GM23248 (cell line): ENCODE measurements at places on chromosomes 7 and 10. TPM values are rescaled to one million over a fixed set of nuclear protein-coding genes. Genes with fewer than 3 reads are reported as not detected.

DNA sequence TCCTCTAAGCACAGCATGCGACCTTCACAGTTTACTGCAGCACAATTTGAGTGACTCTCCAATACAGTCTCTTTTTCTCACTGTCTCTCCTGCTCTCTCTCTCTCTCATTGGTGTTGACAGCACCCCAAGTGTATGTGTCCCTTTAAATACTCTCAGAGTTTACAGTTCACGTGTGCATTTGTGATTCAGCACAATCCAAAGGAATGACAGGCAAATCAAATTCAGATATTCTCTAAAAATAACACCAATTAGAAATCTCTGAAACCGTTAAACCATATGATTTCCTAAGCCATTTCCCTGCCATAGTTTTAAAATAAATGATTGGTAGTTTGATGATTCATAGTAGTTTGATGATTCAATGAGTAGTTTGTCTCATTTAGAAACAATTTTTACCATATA, 104.0 kb upstream of the GAD2 start:
- peak; percentile 23 for DNase-seq
- no peak overlapping the region for H3K4me3 ChIP-seq
- no peaks in the 10 kb centered on the region for H3K4me1 ChIP-seq
- H3K36me3 ChIP-seq, result no peaks in the 10 kb centered on the region

The ABCA13 gene
- 0.11 TPM in 1 of 2 replicates, not detected in the other for total RNA-seq

DNA sequence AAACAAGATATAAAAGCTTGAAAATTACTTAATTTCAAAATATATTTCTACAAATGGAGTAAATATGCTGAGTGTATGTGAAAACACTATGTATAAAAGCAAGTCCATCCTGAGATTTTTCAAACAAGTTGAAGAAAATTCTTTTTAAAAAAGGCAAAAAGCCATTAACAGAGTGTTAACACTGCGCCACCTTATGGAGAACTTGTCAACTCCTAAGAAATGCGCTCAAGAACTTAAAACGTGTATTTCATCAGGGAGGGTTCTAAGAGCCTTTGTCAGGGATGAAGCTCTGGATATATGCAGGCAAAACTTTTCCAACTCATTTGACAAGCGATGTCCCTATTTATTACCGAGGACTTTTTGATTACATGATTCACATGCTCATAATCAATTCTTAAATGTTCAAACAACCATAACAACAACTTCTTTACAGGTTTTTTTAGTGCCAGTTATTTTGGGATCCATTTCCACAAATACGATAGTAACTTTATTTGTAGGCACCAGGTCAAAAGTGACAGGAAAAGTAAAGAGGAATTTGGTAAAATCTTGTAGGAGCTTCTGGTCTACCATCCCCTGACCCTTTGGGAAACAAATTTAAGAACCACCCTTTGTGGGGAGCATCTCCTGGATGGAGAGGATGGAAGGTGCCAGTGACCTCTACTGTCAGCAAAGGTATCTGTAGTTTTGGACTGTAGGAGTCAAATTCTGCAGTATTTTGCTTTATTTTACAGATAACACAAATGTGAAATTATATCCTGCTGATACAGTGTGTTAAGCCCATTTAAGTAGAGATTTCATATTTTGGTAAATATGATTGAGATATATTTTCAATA, 23.2 kb downstream of the CALCR start:
- no peaks in the 10 kb centered on the region for H3K36me3 ChIP-seq
- H3K4me1 ChIP-seq, result no peaks in the 10 kb centered on the region
- no peaks in the 10 kb centered on the region; the same call in none of the 2 replicates for H3K27me3 ChIP-seq
- H3K4me3 ChIP-seq, result no peak overlapping the region
- DNase-seq, result peak; percentile 78

The EPHA1 gene
- total RNA-seq, result not detected in 2 replicates

The TAS2R5 gene
- not detected in 2 replicates for total RNA-seq

The CCDC146 gene
- 0.32 and 0.89 TPM in 2 replicates for total RNA-seq

GRCh38 chr10:4845766-4846165, 19.8 kb downstream of the AKR1E2 start:
- H3K4me3 ChIP-seq, result no peak overlapping the region
- H3K27me3 ChIP-seq, result no peaks in the 10 kb centered on the region
- peaks cover 17% of the 10 kb centered on the region for H3K4me1 ChIP-seq
- no peaks in the 10 kb centered on the region for H3K36me3 ChIP-seq

DNA sequence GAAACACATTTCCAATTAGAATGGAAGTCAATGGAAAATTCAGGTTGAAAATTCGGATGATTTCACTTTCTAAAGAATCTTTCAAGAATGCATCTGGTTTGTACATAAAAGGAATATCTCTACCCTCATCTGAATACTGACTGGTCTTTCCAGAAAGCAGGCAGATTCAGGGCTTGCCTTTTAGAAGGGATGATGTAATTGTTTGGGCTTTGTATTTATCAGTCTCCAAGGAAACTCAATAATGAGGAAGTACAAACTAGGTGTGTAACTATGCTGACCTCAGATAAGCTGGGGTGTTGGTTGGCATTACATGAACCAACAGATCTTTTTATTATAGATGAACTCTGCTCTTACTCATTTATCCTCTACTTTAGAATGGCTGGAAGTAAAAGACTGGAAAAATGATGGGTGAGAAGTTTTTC, 24.1 kb downstream of the PDLIM1 start:
- no peaks in the 10 kb centered on the region for H3K27me3 ChIP-seq
- H3K4me3 ChIP-seq, result no peak overlapping the region
- H3K36me3 ChIP-seq, result peaks cover 8% of the 10 kb centered on the region
- H3K27ac ChIP-seq, result peak overlapping the region; percentile 85
- DNase-seq, result peak; percentile 94

GRCh38 chr7:26061678-26062603, 90.1 kb upstream of the NFE2L3 start:
- no peaks in the 10 kb centered on the region for H3K4me1 ChIP-seq
- H3K27ac ChIP-seq, result no peak overlapping the region
- no peaks in the 10 kb centered on the region for H3K36me3 ChIP-seq
- peak; percentile 62 for DNase-seq
- H3K4me3 ChIP-seq, result no peak overlapping the region

The SFRP5 gene
- total RNA-seq, result not detected in 2 replicates

The ACTR3C gene
- not detected in 2 replicates for total RNA-seq

DNA sequence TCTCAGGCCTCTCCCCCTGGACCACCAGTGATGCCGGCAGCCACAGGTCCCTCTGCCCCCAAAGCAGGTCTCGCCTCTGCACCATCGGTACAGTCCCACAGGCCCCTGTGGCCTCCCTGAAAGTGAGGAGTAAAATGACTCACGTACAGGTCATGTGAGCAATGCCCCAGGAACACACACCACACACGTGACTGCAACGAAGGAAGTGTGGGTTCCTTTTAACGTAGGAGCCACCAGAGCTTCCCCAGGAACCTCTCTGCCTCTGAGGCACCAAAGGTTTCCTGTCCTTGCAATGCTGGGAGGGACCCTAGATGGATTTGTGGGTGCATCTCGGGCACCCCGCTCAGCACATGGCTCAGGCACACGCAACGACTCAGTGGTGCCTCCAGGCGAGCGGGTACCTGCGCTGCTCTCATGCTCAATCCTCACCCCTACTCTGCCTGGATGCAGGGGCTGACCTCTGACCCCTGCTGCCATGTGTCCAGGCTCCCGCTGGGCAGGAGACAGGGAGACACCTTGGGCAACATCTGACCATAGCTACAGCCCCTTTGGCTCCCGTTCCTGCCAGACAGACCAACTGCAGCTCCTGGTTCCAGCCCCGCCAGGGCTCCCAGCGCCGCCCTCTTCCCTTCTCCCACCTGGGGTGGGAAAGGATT, 120.7 kb downstream of the PRKAG2 start:
- no peak overlapping the region for H3K4me3 ChIP-seq
- DNase-seq, result peak; percentile 62
- no peaks in the 10 kb centered on the region for H3K36me3 ChIP-seq
- no peaks in the 10 kb centered on the region for H3K27me3 ChIP-seq
- peaks cover 24% of the 10 kb centered on the region for H3K4me1 ChIP-seq

DNA sequence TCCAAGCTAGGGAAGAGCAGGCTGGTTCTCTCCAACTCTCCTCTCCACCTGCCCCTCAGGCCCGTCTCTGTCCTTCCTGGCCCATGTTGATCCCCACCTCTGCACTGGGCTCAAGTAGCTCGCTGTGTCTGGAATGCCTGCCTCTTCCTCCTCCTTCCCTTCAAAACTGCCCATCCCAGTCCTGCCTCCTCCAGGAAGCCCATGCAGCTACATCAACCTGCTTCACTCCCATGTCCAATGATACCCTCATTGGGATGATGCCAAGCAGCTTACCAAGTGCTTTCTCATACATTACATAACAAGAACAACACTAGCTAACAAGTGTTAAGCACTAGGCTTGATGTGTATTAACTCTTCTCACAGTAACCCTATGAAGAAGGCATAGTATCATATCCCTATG, 8.2 kb downstream of the ASB10 start:
- H3K4me3 ChIP-seq, result no peak overlapping the region
- no peak overlapping the region for H3K27ac ChIP-seq
- H3K36me3 ChIP-seq, result no peaks in the 10 kb centered on the region
- DNase-seq, result no peak

- no peaks in the 10 kb centered on the region for H3K27me3 ChIP-seq
- H3K27ac ChIP-seq, result no peak overlapping the region
- DNase-seq, result no peak
- peaks cover 8% of the 10 kb centered on the region; the same call in 1 of the 2 replicates for H3K4me1 ChIP-seq
- no peak overlapping the region for H3K4me3 ChIP-seq
- peaks cover 13% of the 10 kb centered on the region; the same call in 1 of the 2 replicates for H3K36me3 ChIP-seq
Observed at GRCh38 chr10:103600956-103601569, 107.6 kb downstream of the NEURL1 start.

DNA sequence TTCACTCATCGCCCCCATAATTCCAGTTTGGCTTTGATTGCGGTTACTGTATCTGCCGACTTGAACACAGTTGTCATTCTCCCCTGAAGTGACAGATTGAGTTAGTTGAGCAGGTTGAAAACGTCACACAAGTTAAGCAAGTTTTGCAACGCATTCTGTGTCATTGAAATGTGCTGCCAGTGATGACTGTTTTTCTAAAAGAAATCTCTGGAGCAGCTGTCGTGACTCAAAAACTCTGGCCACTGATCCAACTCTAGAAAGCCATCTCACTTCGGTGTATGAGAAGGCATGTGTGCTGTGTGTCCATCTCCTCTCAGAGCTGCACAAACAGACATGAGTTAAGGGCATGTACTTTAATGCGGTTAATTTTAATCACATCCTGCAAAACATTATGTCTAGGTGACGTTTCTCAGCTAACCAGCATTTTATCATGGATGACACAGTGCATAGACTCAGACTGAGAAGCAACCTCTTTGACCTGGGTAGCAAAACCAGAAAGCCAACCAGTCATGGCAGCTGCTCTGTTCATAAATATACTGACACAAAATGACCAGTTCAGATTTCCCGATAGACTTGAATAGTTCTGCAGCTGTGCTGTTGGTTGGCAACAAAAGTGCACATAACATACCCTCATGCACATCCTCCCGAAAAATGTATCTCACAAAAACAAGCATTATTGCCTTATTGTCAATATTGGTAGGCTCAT, 69.3 kb downstream of the CSTF2T start:
- H3K4me3 ChIP-seq, result 0 out of 2 replicates have a peak overlapping the region, but pooled peaks have one; percentile 1
- H3K4me1 ChIP-seq, result peaks cover 9% of the 10 kb centered on the region; the same call in 1 of the 2 replicates

- peak overlapping the region; percentile 10; the same call in 1 of the 2 replicates for H3K27ac ChIP-seq
- no peak overlapping the region for H3K4me3 ChIP-seq
- DNase-seq, result peak; percentile 81
- H3K4me1 ChIP-seq, result peaks cover 18% of the 10 kb centered on the region
Observed at GRCh38 chr10:124646483-124647352, 97.5 kb downstream of the FAM53B start.

The OR2A42 gene
- total RNA-seq, result 0.25 and 0.32 TPM in 2 replicates

The ZNF804B gene
- total RNA-seq, result not detected in 2 replicates

The ECHDC3 gene
- 0.63 and 0.97 TPM in 2 replicates for total RNA-seq

- peak overlapping the region; percentile 54 for H3K4me3 ChIP-seq
- H3K27me3 ChIP-seq, result no peaks in the 10 kb centered on the region
- H3K27ac ChIP-seq, result peak overlapping the region; percentile 99
- peaks cover 54% of the 10 kb centered on the region for H3K4me1 ChIP-seq
Observed at GRCh38 chr10:51000976-51001375, 73.3 kb upstream of the PRKG1 start.

- no peaks in the 10 kb centered on the region for H3K4me1 ChIP-seq
- no peak overlapping the region for H3K27ac ChIP-seq
- H3K36me3 ChIP-seq, result no peaks in the 10 kb centered on the region
- peaks cover 26% of the 10 kb centered on the region; the same call in 1 of the 2 replicates for H3K27me3 ChIP-seq
- H3K4me3 ChIP-seq, result no peak overlapping the region
- DNase-seq, result peak; percentile 58
Observed at GRCh38 chr7:34759477-34760125, 101.6 kb downstream of the NPSR1 start.

The ACBD7 gene
- 0.11 and 0.13 TPM in 2 replicates for total RNA-seq

- peak; percentile 92 for DNase-seq
- peaks cover 18% of the 10 kb centered on the region for H3K4me1 ChIP-seq
- no peaks in the 10 kb centered on the region for H3K27me3 ChIP-seq
- H3K4me3 ChIP-seq, result no peak overlapping the region
Observed at GRCh38 chr7:134625550-134625949, 21.1 kb upstream of the BPGM start.

GRCh38 chr10:10164848-10165247, 852.8 kb upstream of the CELF2 start:
- no peak overlapping the region for H3K27ac ChIP-seq
- H3K27me3 ChIP-seq, result no peaks in the 10 kb centered on the region
- no peaks in the 10 kb centered on the region for H3K4me1 ChIP-seq
- H3K4me3 ChIP-seq, result no peak overlapping the region
- DNase-seq, result no peak

- peaks cover 11% of the 10 kb centered on the region for H3K27me3 ChIP-seq
- no peak for DNase-seq
Observed at GRCh38 chr7:26608402-26608801, 256.0 kb downstream of the SKAP2 start.

DNA sequence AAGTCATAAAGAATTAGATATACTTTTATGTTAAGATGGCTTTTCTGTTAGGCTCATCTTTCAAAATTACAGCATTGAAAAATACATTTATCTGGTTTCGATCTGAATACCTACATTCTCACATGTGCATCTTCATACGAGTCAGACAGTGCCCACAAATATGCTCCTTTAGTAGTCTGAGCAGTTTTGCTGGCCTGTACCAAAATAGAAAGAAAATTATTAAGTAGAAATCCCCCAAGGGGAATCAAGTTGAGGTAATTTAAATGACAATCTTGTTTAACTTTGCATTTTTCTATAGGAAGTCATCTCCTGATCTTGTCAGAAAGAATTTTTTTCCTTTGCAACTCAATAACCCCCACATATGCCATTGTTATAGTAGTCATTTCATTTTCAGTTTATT, 287.4 kb upstream of the SEMA3D start:
- DNase-seq, result peak; percentile 22
- no peaks in the 10 kb centered on the region for H3K36me3 ChIP-seq
- no peak overlapping the region for H3K4me3 ChIP-seq
- H3K4me1 ChIP-seq, result peaks cover 14% of the 10 kb centered on the region; the same call in 1 of the 2 replicates

- no peak for DNase-seq
- no peaks in the 10 kb centered on the region for H3K36me3 ChIP-seq
- peaks cover 3% of the 10 kb centered on the region; the same call in 1 of the 2 replicates for H3K27me3 ChIP-seq
- H3K4me3 ChIP-seq, result no peak overlapping the region
- no peak overlapping the region for H3K27ac ChIP-seq
- H3K4me1 ChIP-seq, result no peaks in the 10 kb centered on the region
Observed at GRCh38 chr10:15726042-15726441, 6.3 kb upstream of the ITGA8 start.

The AKR1E2 gene
- 14.3 and 16.0 TPM in 2 replicates for total RNA-seq

GRCh38 chr7:101960985-101961708, 143.7 kb downstream of the CUX1 start:
- no peak overlapping the region for H3K4me3 ChIP-seq
- H3K4me1 ChIP-seq, result no peaks in the 10 kb centered on the region
- no peak overlapping the region for H3K27ac ChIP-seq
- no peaks in the 10 kb centered on the region for H3K27me3 ChIP-seq

The CDH23 gene
- 0.38 TPM in 1 of 2 replicates, not detected in the other for total RNA-seq
